ENCODE measurements at places on chromosomes 7 and 10. TPM values are rescaled to one million over a fixed set of nuclear protein-coding genes. Genes with fewer than 3 reads are reported as not detected.

- no peaks in the 10 kb centered on the region for H3K36me3 ChIP-seq
- DNase-seq = no peak
- peaks cover 48% of the 10 kb centered on the region for H3K4me1 ChIP-seq
- H3K4me3 ChIP-seq = no peak overlapping the region
- H3K27me3 ChIP-seq = no peaks in the 10 kb centered on the region
These were observed 125.1 kb downstream of the CDK14 start for GRCh38 chr7:90720984-90721760.

DNA sequence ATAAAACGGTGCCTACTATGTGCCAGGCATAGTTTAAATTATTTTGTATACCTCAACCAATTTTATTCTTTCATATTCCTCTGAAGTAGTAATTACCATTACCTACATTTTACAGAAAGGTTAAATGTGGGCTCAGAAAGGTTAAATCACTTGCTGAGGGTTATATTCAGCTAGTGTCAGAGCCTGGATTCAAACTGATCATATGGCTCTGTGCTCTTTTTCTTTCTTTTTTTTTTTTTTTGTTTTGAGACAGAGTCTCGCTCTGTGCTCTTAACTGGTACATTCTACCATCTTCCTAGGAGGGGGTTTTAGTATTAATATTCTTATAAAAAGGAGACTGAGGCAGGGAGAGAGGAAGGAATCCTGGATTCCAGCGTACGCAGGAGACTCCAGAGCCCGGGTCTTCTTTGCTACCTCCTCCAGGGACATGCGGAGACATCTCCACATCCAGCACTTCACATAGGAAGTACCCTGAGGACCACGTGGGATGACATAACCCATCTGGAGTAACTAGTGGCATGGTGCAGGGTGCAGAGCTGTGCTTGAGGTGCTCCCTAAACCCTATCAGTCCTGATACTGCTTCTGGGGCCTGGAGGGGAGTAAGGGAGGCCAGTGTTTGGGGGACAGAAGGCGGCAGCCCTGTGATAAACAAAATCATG lies 29.6 kb upstream of the ATXN7L1 start:
- no peaks in the 10 kb centered on the region for H3K4me1 ChIP-seq
- no peaks in the 10 kb centered on the region for H3K27me3 ChIP-seq
- no peak overlapping the region for H3K27ac ChIP-seq
- H3K36me3 ChIP-seq = no peaks in the 10 kb centered on the region

- H3K36me3 ChIP-seq = no peaks in the 10 kb centered on the region
- no peak overlapping the region for H3K27ac ChIP-seq
- H3K4me1 ChIP-seq = no peaks in the 10 kb centered on the region
- DNase-seq = no peak
- no peak overlapping the region for H3K4me3 ChIP-seq
- H3K27me3 ChIP-seq = no peaks in the 10 kb centered on the region
These were observed 799.9 kb downstream of the TNS3 start for GRCh38 chr7:46781901-46782439.

The RET gene
- 0.09 TPM for total RNA-seq

- peaks cover 8% of the 10 kb centered on the region for H3K4me1 ChIP-seq
- H3K4me3 ChIP-seq = no peak overlapping the region
- no peak overlapping the region for H3K27ac ChIP-seq
- peaks cover 18% of the 10 kb centered on the region for H3K27me3 ChIP-seq
- H3K36me3 ChIP-seq = no peaks in the 10 kb centered on the region
- no peak for DNase-seq
These were observed 34.2 kb upstream of the TCF7L2 start for GRCh38 chr10:112915590-112916572.

The BTAF1 gene
- total RNA-seq = 121 TPM

GRCh38 chr10:4755286-4755989 lies 70.6 kb upstream of the AKR1E2 start:
- H3K27ac ChIP-seq = no peak overlapping the region
- H3K27me3 ChIP-seq = no peaks in the 10 kb centered on the region
- H3K4me3 ChIP-seq = no peak overlapping the region
- H3K36me3 ChIP-seq = no peaks in the 10 kb centered on the region

DNA sequence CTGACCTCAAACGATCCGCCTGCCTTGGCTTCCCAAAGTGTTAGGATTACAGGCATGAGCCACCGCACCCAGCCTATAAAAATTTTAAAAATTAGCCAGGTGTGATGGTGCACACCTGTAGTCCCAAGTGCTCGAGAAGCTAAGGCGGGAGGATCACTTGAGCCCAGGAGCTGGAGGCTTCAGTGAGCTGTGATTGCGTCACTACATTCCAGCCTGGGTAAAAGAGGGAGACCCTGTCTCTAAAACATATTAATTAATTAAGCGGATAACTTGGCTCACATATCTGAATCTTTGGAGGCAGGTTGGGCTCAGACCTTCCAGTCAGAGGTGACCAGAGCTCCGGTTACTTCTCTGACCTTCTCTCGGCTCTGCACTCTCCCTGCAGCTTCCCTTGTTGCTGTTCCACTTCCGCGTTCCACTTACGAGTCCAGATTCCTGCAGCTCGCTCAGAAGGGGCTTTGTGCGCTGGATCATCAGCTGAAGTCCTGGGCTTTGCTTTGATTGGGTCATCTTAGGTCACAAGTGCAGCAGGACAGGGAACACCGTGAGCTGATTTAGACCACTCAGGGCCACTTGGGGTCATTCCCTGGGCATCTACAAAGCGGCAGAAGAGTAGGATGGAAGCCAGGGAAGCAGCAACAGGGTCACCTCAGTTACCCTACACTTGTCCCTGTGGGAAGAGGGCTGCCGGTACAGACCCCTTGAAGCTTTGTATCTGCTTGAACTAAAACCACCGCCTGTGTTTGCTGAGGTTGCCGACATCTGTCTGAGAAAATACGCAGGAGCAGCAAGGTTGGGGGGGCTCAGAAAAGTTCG lies 2.0 kb upstream of the ARPC1B start:
- peaks cover 2% of the 10 kb centered on the region for H3K36me3 ChIP-seq
- no peak overlapping the region for H3K4me3 ChIP-seq
- DNase-seq = peak; percentile 55

DNA sequence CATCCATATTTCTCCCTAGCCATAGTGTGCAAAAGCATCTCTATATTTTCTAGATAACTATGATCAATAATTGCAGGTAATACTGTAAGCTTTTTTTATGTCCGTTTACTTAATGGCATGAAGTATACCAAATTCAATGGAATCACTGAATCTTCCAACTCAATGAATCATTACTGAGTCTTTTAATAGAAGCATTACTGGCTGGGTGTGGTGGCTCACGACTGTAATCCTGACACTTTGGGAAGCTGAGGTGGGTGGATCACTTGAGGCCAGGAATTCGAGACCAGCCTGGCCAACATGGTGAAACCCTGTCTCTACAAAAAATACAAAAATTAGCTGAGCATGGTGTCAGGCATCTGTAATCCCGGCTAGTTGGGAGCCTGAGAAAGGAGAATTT lies 372.5 kb downstream of the BMPER start:
- H3K27me3 ChIP-seq = no peaks in the 10 kb centered on the region
- no peaks in the 10 kb centered on the region for H3K36me3 ChIP-seq
- H3K4me1 ChIP-seq = no peaks in the 10 kb centered on the region
- H3K4me3 ChIP-seq = no peak overlapping the region
- DNase-seq = peak; percentile 5
- no peak overlapping the region for H3K27ac ChIP-seq

Data from cardiac muscle cell (in vitro differentiated cells and primary cell).